ENCODE measurements at places on chromosomes 16 and 17.

GRCh38 chr16:72876221-72876620 is 171.7 kb downstream of the ZFHX3 start:
- peak; percentile 20 for DNase-seq

GRCh38 chr16:27706866-27707685 is 157.1 kb downstream of the KATNIP start:
- no peak for DNase-seq

GRCh38 chr16:71658771-71659170 is 32.8 kb downstream of the MARVELD3 start:
- DNase-seq: no peak

DNA sequence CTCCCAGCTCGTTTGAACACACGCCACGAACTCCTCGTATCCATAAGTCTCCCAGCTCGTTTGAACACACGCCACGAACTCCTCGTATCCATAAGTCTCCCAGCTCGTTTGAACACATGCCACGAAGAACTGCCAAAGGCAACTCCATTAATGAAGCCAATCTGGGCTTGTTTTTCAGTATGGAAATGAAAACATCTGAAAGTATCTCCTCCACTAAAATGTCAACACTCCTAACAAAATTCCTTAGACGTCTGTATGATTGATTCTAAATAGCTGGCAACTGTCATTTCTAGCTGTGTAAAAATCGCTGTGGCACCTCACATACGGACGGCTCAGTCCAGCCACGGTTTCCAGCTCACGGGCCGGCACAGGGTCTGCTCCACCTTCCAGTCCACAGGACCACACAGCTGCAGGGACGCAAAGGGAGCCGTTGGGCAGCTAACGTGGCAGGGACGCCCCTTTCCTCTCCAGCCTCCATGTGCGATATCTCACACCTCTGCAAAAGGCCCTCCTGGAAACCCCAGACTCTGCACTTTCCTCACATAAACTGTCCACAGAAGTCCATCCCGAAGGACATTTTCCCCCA is 67.1 kb upstream of the METRNL start:
- DNase-seq: no peak

GRCh38 chr16:23959752-23960072 is 123.9 kb downstream of the PRKCB start:
- DNase-seq: no peak

DNA sequence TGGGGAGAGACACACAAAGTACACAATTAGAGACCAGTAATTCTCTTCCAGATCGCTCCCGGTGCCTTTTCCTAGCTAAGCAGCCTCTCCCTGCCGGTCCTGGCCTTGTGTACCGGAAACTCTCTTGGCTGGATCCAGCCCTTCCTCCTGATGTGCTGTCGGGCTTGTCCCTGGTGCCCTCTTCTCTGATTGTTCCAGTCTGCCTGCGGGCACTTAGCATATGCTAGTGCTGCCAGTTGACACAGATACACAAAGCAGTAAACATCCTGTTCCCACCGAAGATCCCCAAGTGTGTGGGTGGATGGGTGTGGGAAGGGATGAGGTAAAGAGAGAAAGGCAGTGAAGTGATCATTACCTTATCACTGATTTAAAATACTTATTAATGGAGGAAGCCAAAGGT is 9.7 kb downstream of the HS3ST3B1 start:
- no peak for DNase-seq

DNA sequence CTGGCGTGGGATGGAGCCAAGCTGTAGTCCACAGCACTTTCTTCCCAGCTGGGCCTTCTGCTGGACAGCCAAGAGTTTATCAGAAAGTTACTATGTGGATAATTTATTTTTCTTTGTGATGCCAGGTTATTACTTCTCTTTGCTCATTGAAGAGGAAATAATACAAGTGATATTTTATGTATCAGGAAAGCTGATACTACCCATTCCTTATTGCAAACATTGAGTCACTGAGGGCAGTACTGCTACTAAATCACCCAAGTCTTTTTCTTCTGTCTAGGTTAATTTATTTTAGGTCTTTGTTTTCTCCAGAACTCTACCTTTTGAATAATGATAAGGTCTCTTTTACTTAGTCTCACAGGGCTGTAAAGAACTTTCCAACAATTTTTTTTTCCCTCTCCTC is 8.3 kb downstream of the NUP93 start:
- DNase-seq: no peak

- no peak for DNase-seq
Observed at GRCh38 chr17:37134050-37134449, 185.3 kb downstream of the AATF start.

GRCh38 chr17:73369111-73369521 is 57.3 kb upstream of the CDC42EP4 start:
- no peak for DNase-seq

- DNase-seq: no peak
Observed at GRCh38 chr16:81366316-81366932, 51.7 kb downstream of the GAN start.
